Stimulated activated CD4-positive, alpha-beta T cell treated with anti-CD3 and anti-CD28 coated beads, Interleukin-4, amount 100 ng/mL, for 24 hours (primary cell): ENCODE measurements at places on chromosomes 1 and 21.

DNA sequence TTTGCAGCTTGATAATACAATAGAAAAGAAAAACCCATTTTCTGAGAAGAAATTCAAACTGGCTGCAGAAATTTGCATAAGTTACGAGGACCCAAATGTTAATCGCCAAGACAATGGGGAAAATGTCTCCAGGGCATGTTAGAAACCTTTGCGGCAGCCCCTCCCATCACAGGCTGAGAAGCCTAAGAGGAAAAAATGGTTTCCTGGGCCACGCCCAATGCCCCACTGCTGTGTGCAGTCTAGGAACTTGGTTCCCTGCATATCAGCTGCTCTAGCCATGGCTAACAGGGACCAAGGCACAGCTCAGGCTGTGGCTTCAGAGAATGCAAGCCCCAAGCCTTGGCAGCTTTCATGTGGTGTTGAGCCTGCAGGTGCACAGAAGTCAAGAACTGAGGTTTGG, 37.5 kb upstream of the TMEM61 start:
- no peak for DNase-seq

GRCh38 chr1:158104891-158105290, 75.8 kb upstream of the CD1D start:
- DNase-seq, result no peak

DNA sequence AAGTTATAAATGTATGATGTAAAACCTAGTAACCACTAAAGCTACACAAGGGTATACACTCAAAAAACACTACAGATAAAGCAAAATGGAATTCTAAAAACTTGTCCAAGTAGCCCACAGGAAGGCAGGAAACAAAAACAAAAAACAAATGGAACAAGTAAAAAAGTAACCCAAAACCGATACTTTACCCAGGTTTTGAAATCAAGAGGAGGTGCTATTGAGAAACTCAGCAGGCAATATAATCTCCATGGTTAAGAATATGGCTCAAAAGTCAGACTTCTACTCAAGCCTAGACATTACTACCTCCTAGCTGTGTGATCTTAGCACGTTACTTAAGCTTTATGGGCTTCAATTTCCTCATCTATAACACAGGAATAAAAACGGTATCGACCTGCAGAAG, 13.3 kb downstream of the RBBP5 start:
- no peak for DNase-seq

DNA sequence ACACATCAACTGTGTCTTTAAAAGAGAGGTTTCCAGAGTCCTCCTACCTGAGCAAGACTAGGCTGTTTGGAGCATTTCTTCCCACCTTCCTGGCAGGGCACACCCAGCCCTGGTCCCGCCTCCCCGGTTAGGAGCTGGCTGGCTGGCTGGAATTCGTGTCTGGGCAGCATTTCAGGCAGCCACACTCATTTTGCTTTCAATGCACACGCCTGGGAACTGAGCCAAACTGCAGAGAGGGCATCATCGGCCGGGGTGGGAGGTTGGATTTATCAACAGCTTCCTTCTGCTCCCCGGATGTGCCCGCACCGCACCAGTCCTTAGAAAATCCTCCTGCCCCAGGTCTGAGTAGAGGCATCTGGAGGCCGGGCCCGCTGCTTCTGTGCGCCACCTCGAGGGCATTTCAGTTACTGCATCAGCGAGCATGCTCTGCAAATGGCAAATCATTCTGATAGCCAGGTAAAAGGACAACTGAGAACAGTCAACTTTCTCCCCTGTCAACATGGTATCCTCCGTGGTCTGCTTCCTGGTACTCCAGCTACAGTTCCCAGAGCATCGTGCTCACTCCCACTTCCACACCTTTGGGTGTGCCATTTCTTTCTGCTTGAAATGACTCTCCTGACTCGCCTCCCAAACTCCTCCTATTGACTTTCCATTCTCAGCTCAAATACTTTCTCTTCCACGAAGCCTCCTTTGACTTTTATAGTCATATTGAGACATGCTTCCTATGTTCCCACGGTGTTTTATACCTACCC, 20.6 kb downstream of the TCEA3 start:
- DNase-seq, result peak; percentile 87

DNA sequence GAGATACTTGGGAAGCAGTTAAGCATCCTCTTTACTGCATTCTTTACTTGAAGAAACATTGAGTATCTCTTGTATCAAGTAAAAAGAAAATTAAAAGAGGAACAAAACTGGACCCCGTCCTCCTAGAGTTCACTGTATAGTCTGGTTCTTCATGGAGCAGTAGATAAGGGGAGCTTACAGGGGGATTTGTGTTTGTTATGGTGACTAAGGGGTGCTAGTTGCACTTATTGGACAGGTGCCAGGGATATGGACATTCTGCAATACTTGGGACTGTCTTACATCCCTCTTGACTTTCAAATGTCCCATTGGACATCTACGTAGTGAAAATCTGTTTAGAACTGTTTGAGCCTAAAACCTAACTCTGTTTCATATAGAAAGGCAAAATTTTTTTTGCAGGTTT, 67.2 kb downstream of the ALG14 start:
- DNase-seq, result no peak

DNA sequence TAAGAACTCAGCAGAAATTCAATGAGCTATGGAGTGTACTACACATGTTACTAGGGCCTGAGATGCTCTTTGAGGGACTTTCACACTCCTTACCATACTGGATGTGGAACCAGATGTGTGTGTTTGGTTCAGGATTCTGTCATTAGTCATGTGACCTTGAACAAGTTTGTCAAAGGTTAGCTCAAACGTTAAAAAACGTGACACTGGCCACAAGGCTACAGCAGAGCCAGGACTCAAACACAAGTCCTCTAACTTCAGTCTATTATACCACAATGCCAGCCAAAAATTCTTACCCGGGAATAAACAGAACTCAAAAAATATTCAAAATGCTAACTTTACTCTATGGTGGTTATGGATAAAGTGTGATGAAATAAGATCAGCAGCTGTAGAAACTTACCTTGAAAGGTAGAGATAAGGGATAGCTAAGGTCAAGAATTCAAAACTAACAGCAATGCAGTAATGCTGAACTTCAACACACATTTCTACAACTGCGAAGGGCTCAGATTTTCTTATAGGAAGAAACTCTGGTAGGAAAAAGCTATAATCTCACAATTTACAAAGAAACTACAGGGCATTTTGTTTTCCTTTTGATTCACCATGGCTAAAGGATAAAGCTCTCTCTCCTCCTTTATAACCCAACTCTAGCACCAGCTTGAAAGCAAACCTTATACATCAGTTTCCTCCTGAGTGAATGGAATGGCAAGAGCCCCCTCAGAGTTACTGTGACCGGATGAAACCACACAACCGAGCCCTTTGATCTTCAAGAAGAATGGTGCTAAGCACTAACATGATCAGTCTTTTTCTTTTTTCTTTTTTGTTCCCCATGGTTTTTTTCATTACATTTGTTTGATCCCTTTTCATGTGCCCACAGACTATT, 233.9 kb downstream of the SLC45A1 start:
- DNase-seq, result no peak

DNA sequence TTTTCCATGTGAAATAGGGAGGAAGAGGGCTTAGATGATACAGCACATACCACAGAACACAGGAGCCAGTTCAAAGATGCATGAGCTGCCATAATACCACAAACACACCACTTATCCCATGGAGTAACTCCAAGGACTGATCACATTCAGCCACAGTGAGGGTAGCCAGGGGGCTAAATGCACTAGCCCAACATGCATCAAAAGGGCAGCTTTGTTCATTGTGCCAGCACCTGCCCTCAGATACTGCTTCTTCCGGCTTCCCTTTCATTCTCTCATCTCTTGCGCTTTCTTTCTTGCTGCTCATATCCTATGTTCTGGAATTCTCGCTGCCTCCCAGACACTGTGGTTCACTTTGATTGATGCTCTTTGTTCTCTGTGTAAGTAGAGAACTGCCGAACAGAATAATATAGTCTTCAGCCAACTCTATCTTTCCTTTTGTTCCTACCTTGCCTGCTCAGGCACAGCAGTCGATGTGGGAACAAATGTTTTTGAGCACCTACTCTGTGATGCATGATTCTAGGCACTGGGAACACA, 50.0 kb upstream of the SYT6 start:
- DNase-seq, result no peak

- no peak for DNase-seq
These were observed 148.0 kb downstream of the GALNT2 start for GRCh38 chr1:230215031-230215430.

GRCh38 chr1:50976890-50977574, 7.0 kb downstream of the CDKN2C start:
- no peak for DNase-seq

DNA sequence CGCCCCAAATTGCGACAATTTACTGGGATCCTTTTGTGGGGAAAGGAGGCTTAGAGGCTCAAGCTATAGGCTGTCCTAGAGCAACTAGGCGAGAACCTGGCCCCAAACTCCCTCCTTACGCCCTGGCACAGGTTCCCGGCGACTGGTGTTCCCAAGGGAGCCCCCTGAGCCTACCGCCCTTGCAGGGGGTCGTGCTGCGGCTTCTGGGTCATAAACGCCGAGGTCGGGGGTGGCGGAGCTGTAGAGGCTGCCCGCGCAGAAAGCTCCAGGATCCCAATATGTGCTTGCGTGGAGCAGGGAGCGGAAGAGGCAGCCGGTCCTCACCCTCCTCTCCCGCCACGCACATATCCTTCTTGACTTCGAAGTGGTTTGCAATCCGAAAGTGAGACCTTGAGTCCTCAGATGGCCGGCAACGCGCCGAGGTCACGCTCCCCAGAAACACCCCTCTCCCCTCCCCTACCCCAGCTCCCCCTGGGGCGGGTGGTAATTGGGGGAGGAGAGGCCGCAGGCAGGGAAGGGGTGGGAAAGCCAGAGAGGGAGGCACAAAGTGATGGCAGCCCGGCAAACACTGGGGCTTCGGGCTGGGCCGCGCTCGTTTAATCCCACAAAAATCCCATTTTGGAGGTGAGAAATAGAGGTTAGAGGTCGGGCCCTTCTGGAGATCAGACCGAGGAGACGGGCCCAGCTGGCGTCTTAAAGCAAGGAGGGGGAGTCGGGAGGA, 6.2 kb downstream of the SIM2 start:
- no peak for DNase-seq

GRCh38 chr1:187257476-187257875, 428.7 kb downstream of the PLA2G4A start:
- DNase-seq, result no peak

DNA sequence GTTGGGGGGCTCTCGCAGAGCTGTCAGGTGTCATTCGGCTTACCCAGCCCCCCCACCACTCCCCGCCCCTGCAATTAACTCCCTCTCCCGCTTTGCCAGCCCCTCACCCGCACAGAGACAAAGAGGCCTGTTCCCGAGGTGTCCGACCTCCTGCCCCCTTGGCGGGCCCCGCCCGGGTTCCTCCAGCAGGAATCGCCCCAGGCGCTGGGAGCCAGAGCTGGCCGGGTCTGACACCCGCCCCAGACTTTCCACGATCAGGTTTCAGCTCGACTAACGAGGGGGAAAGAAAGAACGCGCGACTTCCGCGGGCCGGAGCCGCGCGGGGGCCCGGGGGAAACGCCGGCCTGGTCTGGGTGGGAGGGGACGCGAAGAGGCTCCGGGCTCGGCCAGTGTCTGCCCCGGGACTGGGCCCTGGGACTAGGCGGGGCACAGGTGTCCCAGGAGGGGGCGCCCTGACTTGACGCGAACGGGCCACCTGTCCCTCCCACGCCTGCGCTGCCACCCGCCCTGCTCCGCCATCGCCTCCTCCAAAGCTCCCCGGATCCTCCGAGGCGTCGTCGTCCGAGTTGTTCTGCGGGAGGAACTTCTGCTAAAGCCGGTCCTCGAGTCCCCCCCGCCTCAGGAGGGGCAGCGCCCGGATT, 36.4 kb upstream of the HHAT start:
- peak; percentile 24 for DNase-seq

DNA sequence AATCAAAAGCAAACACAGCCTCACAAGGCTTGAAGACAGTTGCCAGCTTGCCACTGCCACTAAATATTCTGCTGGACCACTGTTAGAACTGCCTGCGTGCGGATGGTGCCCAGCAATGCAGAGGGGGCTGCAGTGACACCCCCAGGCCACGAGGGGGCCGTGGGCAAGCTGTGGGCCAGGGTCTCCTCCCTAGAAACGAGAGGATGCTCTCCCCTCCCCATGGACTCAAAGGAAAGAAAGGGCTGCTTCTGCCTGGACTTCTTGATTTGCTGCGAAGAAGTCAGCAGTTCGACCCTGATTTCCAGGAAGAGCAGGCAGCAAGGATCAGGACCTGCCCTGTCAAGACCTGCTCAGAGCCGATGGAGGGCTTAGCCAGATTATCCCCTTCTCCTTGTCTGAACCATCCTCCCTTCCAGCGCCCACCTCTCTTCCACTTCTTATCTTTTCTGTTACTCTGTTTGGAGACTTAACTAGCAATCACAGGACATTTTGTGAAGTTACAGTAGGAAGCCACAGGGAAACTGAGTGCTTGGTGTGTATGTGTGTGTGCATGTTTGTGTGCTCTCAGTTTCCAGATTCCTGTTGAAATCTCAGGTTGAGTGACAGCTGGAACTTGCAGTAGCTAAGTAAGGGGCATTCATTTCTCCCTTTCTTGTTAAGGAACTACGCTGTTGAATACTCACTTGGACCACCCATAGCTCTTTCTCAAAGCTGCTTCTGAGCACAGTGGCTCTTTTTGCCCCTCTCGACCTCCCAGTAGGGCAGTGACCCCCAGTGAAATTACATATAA, 2.7 kb downstream of the MAN1C1 start:
- DNase-seq, result peak; percentile 62

- no peak for DNase-seq
These were observed 519.8 kb downstream of the COL11A1 start for GRCh38 chr1:102588536-102588935.

- no peak for DNase-seq
These were observed 73.1 kb downstream of the RUNX3 start for GRCh38 chr1:24856787-24857506.

DNA sequence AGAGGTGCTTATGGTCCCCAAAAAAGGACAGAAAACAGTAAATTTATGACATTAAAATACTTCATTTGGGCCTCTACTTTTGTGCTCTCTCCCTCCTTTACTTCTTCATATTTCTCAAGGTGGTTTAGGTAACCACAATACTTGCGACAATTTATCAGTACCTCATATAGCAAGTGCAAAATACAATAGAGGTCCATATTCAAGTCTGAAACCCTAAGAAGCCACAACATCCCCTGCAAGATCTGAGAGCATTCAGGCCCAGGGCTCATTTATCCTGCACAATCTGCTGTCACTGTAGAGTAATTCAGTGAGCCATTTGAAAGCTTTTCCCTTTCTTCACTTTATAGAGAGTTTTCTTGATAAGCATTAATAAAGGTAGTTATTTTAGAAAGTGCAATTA, 24.2 kb upstream of the ATP6V1G3 start:
- no peak for DNase-seq

DNA sequence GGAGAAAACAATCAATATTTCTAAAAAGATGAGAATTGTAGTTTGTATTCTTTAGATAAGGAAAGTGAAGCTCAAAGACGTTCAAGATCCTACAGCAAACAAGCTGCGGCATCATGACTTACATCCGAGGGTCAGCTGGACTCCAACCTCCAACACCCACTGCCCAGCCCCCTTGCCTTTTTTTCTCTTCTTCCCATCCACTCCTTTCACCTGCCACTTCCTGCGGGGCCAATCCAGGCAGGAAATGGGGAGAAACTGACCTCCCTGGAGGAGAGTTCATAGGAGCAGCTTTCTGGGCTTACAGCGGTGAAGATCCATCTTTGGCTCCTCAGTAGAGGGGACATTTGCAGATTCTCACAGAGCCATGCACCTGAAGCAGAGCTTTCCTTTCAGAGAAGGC, 361.5 kb downstream of the PTPRU start:
- no peak for DNase-seq
